ENCODE measurements at places on chromosomes 1 and 21.
A peak's percentile ranks its signal among the peaks of the same experiment; 100 is the strongest.

DNA sequence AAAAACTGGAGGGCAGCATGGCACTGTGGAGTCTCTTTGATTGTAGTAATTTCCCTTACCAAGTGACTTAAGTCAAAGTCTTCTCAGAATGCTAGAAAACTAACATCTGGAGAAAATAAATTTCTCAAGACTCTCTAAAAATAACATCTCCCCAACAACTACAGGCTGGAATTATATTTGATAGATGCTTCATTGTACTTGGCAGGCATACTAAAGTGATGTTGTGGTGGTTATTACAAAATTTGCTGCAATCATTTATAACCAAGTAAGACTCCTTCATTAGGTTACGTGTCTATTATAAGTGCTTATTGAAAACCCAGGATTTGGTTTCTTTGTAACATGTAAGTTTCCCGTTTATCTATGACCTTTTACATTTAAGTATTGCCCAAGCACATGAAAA is 132.9 kb upstream of the NRIP1 start:
- no peak for DNase-seq

DNA sequence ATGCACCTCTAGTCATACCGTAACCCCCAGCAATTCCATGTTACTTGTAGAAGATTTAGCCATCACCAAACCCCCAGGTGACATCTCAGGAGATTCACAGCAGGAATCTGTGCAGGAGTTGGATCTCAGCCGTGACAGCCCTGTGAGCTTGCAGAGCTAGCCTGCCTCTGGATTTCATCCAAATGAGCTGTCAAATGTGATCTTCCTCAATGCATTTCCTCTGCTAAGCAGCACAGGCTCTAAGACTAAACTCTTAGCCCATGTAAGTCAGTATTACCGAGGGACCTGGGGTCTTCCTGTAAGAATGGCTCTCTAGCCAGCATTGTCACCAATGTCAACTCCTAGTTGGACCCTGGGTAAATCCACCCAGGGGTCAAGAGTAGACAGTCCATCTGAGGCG is 41.7 kb downstream of the UMODL1 start:
- peak; percentile 30 for DNase-seq

DNA sequence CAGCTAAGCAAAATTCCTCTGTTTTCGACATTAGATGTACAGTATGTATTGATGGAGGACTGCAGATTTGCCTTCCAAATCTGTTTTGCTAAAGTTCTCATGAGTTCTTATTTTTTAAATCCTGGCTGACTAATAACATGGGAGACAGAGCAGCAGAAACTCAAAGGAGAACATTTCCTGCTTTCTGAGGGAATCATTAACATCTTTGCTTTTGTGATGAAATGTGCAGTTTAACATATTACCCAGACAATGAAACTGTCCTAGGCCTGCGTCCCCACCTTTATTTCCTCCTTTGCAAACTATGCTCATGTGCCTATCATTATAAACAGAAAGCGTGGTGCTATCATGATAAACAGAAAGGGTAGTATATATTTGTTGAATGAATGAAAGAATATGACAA is 149.9 kb downstream of the ZP4 start:
- DNase-seq = no peak

DNA sequence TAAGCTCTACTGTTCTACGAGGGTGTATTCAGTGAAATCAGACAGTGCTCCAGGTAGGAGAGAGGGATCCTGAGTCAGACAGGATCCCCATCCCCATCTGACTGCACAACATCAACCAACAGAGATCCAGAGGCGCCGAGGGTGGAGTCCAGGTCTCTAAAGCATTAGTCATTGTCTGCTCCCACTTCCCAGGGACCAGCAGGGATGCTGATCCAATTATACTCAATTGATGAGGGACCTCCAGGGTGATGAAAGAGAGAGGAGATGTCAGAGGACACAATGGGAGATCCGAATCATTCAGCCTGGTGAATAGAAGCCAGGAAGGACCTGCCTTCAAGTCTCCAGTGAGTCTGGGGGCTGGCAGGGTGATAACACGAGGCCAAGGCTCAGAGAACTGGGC is 39.5 kb upstream of the STMN1 start:
- no peak for DNase-seq

GRCh38 chr21:32427958-32428623 is 15.6 kb downstream of the EVA1C start:
- DNase-seq = peak; percentile 88

GRCh38 chr21:33950431-33951079 is 35.0 kb upstream of the ATP5PO start:
- no peak for DNase-seq

DNA sequence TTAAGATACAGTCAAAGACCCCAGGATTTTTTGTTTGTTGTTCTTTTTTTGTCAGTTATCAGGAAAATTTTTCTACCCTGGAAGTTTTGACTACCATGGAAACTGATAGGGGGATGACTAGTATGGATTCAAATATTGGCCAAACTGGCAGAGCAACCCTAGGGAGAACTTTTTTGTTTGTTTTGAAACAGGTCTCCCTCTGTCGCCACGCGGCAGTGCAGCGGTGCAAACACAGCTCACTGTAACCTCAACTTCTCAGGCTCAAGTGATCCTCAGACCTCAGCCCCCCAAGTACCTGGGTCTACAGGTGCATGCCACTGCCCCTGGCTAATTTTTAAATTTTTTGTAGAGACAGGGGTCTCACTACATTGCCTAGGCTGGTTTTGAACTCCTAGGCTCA is 46.6 kb downstream of the TOR3A start:
- no peak for DNase-seq

DNA sequence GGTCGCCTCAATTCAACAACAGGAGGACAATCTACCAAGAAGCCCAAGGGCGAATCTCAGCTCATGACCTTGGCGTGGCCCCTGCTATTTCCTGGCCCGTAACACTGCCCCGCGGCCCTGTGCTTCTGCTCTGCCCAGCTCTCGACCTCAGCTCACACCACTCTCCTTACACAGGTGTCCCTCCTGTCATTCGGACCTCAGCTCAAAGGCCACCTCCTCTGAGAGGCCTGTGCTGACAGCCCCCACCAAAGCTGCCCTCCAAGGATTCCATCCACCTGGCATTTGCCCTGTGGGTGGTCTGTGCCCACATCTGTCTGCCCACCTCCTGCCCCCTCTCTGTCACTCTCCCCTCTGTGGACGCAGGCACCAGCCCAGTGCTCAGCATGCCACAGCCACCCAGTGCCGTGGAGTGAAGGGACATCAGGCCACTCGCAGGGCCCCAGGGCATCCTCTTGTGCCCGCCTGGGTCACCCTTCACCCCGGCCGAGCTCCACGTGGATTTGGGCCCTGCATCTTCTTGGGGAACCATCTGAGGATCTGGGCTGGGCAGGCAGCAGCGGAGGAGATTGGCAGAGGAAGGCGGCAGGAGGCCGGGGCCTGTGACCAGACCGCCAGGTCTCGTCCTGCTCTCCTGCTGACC is 70.3 kb downstream of the DHRS3 start:
- DNase-seq = no peak

DNA sequence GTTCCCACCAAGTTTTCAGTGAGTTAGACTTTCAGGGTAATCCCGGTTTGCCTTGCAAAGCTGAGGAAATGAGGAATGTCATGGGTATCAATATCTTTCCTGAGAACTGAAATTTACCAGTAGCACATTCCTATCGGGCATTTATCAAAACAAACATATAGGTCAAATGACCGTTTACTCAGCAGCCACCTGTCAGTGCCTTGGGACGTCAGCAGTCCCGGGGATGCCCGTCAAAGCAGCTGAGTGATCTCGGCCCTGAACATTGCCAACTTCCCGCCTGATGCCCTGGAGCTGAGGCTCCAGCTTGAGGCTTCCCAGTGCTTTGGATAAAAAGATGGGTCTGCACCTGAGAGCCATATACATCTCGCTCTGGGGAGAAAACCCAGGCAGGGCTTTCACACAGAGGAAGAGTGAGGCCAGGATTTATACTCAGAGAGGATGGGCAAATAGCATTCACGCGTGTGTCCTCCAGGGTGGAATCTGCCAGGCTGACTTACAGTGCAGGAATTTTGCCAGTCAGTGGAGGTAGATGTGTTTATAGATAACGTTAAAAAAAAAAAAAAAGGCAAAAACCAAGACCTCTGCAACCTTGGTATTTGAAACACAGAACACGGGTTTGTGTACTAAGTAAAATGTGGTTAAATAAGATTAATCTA is 435.7 kb upstream of the VAMP3 start:
- DNase-seq = no peak

GRCh38 chr1:16120940-16121410 is 34.9 kb downstream of the EPHA2 start:
- DNase-seq = no peak

GRCh38 chr1:6222636-6223035 is 13.1 kb downstream of the ICMT start:
- DNase-seq = no peak

DNA sequence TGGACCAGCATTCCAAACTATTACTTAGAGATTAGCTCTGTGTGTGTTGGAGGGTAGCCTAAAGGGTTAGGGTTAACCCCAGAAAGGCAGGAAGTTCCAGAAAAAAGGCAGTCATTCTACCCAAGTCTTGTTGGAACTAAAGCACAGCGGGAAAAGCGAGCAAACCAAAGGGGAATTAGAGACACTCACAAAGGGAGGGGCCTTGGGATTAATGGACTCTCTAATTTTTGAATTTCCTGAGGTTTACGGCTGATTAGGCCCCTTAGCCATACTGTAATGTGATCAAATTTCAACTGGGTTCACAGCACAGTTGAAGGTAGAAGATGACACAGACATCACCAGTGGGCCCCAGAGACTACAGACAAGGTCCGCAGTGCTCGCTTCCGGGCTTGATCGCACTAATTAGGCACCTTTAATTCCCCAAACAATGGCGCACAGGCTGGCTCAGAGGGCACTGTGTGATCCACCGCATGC is 28.3 kb downstream of the CAPZB start:
- DNase-seq = no peak

DNA sequence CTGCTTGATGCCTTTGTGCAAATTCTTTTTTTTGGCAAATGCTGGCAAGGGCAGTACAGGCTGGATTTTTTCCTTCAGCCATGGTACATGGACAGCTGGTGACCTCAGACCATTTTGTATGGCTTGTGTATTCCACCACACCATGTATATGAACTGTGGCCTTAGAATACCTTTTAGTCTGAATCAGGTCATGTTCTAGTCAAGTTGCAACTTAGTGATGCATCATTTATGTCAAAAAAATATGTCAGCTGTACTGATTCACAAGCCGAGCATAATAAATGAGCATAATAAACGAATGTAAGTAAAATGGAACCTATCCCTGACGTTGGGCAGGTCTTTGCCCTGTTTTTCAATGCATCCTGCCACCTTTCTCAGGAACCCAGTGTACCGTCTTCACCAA is 219.7 kb upstream of the RUNX1 start:
- DNase-seq = no peak

DNA sequence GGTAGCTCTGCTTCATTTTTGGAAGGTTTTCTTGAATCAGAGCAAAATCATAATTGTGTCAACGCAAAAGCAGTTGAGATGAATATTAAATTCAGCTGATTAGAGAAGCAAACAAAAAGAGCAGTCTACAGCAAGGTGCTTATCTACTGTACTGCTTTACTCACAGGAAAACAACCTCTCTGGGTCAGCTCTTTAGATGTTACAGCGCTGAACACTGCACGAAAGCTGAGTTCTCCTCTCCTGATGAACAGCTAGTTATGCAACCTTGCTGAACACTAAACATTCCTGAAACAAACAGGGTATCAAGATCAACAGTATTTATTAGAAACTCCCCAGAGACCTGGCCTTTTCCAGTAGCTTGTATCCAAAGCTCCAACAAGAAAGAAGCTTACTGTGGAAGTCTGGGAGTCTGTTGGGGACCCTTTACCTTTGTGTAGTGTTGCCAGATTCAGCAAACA is 41.3 kb downstream of the TBCE start:
- DNase-seq = peak; percentile 20

- no peak for DNase-seq
These were observed 514.4 kb upstream of the B3GALT2 start for GRCh38 chr1:193700710-193701355.

- no peak for DNase-seq
These were observed 49.8 kb downstream of the SLC35D1 start for GRCh38 chr1:67004176-67004575.

DNA sequence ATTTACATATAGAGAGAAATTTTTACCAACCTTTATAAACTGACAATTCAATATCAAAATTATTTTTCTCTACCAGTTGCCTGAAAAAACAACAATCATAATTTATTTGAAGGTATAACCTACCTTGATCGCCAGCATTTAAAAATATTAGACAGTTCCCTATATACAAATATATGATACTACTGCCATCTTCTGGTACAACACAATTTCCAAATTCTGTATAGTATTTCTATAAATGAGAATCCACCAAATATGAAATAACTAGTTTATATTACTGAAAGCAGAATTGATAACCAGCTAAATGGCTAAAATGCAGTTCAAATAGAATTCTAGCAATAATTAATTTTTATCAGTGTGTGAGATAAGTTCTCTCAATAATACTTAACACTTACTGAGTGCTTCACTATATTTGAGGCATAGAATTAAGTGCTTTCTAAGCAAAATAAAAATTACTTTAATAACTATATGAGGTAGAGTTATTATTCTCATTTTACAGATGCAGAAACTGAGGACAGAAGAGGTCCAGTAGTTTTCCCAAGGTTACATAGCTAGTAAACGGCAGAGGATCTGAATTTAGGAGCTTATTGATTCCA is 75.6 kb downstream of the PIGK start:
- peak; percentile 50 for DNase-seq

DNA sequence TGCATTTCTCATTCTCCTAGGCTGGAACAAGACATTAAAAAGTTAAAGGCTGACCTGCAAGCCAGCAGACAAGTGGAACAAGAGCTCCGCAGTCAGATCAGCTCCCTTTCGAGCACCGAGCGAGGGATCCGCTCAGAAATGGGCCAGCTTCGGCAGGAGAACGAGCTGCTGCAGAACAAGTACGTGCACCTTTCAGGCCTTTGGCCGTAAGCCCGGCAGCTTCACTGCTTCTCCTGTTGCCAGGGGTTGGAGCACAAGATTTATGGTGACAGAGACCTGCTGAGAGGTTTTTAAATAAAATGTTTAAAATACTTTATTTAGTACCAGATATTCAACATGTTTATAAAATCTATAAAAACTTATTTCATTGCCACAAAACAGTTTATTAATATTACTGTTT is 53.4 kb downstream of the MACO1 start:
- DNase-seq = no peak

DNA sequence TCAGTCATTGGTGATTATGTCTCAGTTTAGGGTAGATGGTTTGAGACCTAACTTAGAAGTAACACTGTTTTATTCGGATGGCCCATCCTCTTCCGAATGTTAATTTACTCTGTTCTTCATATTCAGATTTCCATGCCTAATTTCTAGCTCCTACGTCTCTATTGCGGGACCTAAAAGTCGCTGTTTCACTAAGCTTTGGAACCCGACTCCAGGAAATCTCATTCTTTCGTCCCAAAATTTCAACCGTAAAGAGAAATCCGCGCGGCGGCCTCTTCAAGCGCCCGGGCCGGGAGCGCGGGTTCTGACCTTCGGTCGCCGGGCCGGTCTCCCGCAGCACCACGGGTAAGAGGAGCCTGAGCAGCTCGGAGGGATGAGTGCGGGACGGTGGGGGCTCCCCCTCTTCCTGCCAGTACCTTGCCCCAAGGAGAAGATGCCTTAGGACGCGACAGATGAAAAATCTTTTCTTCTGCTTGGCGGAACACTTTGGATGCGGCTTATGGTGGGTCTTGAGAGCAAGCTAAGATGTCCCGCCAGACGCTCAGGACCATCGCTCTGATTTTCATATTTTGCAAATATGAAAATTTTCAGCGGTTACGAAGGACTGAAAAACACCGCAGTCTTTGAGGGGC is 128.7 kb downstream of the PPIAL4G start:
- no peak for DNase-seq
